ENCODE measurements at places on chromosomes 16 and 17.

DNA sequence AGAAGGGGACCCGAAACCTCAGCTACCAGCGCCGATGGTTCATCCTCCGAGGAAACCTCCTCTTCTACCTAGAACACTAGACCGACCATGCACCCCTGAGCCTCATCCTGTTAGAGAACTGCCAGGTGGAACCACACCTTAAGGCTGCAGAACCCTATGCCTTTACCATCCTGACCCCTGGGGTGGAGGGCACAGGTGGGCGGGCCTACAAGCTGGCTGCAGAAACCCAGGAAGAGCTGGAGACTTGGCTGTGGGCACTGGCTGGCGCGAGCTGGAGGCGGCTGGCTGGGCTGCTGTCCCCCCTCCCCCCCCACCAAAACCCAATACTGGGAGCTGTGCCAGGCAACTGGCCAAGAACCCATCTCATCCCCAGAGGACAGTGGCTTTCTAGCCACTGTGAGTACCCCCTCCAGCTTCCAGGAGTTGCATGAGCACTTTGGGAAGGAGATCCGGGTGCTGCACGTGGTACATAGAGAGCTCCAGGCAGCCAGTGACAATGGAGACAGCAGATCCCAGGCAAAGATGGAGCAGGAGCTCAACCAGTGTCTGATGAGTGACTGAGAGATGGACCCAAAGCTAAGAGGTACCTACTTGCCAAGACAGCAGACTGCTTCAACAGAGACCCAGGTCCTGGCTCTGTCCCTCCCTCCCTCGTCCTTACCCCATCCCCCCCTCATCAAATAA, 1.4 kb upstream of the CD2BP2 start:
- no peak for DNase-seq

GRCh38 chr16:16073891-16074881, 124.8 kb downstream of the ABCC1 start:
- no peak for DNase-seq

DNA sequence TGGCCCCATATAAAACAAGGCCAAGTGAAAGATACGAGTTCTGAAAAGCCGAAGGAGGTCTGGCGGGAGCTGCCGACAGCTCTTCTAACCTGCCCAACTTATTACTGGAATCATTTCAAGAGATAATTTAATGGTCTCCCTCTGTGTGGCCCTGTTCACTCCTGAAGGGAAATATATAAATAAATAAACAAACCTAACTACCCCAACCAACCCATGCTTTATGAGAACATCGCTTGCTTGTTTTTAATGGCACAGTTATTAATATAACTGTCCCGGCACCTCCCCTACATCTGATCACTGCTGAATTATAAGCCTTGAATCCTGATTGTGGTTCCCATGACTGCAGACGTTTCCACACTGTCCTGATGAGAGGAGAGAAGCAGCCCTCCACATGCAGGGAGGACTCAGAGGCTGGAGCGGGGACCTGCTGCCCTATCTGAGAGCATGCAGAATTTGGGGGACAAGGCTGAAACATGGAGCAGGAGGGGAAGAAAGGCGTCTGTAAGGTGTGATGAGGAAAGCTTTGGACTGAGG, 22.2 kb downstream of the CDK5RAP3 start:
- DNase-seq = no peak

DNA sequence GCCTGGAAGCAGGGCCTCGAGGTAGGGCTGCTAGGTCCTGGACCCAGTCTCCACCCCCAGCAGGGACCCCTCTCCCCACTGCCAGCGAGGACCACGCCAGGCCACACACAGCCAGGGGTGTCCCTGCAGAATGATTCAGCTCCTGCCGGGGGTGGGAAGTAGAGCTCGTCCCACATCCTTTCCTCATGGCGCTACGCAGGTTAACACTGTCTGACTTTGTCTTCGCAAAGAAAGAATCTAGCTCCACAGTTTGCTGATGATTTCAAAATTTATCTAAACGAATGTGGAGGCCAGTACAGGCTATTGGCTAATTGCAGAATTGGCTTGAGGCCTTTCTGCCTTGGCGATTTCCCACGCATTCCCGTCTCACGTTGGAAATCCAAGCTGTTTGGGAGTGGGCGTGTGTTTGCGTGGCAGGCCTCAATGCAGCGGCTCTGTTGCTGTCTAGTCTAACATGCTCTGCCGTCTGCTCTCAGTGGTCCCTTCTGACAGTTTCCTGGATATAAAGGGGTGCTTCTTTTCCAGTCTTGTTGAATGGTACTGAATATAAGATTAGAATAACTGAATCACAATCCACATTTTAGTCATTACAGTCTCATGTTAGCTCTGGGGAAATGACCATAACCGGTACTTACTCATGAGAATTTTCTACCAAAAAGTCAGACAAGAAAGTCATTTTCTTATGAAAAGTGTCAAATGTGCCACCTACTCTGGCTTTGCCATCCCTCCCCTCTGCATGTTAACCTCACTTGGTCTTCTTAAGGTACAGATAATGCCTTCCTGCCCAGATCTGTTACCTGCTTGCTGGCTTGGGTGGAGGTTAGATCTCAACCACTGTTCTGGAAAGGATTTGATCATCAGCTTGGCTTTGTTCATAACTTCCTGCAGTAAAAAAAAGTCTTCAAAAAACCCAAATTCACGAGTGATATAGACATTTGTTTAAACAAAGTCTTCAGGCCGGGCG, 252.4 kb downstream of the NTN1 start:
- no peak for DNase-seq

DNA sequence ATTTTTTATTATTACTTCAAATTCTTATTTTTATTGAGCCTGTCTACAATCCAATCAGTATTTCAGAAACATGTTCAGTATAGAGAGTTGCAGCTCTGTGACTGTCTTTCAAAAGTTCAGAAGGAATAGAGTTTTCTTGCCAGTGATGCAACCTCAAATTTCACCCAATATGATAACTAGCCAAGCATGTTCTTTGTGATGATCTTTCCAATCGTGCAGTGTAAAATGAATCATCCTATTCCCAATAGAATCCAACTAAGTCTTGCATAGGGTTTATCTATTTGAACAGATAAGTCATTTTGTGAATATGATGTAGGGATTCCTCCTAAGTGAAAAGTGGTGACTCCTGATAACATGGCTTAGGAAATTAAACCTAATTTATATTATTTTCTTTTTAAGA, 937.8 kb downstream of the KCNJ2 start:
- DNase-seq = no peak

DNA sequence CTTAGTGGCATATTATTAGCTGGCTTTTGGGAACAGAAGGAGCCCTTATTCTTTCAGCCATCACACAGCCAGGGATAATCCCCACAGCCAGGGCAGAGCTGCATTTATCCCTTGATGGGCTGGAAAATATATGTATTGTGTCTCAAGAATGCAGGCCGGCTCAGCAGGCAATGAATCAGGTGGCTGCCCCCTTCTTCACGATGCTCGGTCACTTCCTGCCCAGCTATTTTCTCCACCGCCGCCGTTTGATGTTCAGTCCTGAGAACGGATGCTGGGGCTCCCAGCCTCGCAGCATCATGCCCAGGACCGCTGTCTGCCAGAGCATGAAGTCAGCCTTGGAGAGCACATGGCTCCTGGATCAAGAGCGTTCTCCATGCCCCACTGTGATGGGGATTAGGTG, 4.3 kb upstream of the MYH3 start:
- no peak for DNase-seq

- no peak for DNase-seq
These were observed 477.1 kb downstream of the TOX3 start for GRCh38 chr16:52069866-52070265.

- DNase-seq = no peak
These were observed 43.0 kb upstream of the TAC4 start for GRCh38 chr17:49890852-49891251.

DNA sequence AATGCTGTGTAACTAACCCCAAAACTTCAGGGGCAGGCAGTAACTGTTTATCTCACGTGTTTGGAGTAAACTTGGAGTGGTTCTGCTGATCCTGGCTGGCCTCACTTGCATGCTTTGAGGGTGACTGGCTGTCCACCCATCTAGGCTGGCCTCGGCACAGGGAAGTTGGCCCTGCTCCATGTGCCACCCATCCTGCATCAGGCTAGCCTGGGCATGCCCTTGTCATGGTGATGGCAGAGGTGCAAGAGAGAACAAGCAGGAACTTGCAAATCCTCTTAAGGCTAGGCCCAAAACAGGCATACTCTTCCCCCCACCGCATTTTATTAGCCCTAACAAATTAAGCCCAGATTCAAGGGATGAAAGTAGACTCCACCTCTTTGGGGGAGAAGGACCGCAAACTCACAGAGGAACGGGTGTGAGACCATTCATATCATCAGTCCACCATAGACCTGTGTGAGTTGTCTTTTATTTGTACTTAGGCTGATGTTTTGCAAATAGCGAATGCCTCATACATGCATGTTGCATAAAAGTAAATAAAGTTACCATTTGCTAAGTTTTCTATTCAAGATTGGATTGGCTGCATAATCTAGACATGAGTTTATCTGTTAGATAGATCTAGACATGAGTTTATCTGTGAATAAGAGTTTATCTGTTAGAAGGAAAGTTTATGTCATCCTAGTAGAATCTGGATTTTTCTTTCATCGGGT, 221.0 kb downstream of the CCDC182 start:
- DNase-seq = no peak

GRCh38 chr17:64382061-64382583, 8.5 kb downstream of the PECAM1 start:
- DNase-seq = no peak

DNA sequence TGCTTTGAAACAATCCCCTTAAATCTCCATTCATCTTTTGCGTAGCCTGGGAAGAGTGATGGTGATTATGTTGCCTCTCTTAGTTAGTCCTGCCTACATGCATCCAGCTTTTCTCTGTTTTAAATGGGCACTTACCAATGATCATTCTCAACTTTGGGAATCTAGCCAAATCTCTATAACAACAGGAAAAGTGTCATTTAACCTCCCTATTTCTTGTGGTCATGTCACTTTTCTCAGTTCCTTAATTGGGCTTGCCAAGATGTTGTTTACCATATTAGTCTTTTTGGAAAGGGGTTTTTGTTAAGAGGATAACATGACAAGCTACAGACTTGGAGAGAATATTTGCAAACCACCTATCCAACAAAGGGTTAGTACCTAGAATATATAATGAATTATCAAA, 15.6 kb upstream of the CLEC10A start:
- DNase-seq = no peak

DNA sequence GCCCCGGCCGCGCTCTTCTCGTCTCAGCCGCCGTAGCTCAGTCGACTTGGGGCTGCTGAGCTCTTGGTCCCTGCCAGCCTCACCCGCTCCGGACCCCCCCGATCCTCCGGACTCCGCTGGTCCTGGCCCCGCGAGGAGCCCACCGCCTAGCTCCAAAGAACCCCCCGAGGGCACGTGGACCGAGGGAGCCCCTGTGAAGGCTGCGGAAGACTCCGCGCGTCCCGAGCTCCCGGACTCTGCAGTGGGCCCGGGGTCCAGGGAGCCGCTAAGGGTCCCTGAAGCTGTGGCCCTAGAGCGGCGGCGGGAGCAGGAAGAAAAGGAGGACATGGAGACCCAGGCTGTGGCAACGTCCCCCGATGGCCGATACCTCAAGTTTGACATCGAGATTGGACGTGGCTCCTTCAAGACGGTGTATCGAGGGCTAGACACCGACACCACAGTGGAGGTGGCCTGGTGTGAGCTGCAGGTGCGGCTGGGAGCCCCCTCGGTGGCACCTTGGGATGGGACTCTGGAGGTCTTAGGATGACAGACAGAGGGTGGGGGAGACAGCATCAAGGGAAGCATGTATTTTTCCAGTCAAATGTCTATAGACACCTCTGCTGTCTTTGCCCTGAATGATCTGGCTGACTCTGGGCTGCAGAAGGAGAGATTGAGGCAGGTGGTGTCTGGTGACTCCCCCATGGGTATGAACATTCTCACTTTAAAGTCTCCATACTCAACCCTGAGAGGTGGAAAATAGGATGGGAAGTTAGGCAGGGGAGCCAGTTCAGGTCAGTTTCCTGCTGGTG, 635 bp downstream of the WNK4 start:
- DNase-seq = no peak

DNA sequence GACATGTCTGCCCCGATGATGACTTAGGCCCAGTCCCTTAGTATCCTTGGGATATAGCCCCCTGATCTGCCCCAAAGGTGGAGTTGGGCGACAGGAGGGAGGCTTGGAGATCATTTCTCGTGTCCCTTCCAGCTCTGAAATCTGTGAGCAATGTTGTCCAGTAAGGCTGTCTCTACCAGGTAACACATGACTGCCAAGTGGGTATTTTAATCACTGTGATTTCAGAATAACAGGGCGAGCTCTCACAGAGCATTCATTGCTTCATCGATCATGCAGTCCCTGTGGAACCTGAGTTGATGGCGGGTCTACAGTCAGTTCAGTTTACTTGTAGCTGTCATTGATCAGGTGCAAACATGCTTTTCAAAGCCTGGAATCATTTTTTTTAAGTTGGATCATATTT, 39.2 kb downstream of the KSR1 start:
- DNase-seq = no peak

- DNase-seq = no peak
These were observed 157.3 kb downstream of the AATF start for GRCh38 chr17:37106049-37106448.

DNA sequence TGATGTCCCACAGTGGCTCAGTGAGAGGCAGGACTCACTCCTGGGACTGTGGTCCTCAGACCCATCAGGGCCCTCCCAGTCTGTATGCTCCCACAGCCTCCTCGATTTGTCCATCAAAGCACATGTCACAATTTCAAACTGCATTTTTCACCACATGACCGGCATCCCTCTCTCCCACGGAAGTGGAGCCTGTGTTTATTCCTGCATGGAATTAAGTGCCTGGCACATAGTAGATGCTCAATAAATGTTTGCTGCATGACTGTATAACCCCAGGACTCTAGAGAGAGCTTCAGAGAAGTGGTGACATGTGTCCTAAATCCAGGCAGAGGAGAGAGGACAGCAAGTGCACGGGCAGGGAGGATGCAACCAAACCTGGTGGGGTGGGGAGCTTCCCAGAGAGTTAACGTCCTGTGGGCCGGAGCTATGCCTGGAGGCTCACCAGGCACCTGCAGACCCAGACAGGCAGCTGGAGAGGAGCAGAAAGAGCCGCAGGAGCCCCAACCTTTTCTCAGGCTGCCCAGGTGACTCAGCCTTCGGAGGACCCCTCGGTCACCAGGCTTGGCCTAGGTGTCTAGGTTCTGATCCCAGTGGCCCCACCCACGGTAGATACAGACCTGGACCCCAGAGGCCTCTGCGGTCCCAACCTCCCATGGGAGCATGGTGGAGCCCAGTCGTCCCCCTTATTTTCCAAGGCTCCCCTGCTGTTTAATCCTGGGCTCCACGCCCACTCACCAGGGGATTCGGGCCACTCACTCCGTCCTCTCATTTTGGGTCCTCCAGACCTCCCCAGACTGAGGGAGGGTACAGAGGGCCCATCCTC, 5.8 kb downstream of the CDH5 start:
- no peak for DNase-seq

GRCh38 chr16:80852261-80852872, 48.0 kb upstream of the CDYL2 start:
- DNase-seq = no peak

- no peak for DNase-seq
These were observed 678 bp downstream of the CDR2L start for GRCh38 chr17:74987909-74988711.

- no peak for DNase-seq
These were observed 4.4 kb upstream of the RNF43 start for GRCh38 chr17:58421711-58422110.
